ENCODE measurements at places on chromosomes 12 and 14.
A peak's percentile ranks its signal among the peaks of the same experiment; 100 is the strongest.

- DNase-seq, result no peak
Measured at GRCh38 chr14:65791191-65791981, 378.9 kb downstream of the FUT8 start.

- DNase-seq, result no peak
Measured at GRCh38 chr12:47828976-47829482, 9.3 kb upstream of the HDAC7 start.

- DNase-seq, result no peak
Measured at GRCh38 chr14:103480595-103480994, 42.0 kb downstream of the CKB start.

DNA sequence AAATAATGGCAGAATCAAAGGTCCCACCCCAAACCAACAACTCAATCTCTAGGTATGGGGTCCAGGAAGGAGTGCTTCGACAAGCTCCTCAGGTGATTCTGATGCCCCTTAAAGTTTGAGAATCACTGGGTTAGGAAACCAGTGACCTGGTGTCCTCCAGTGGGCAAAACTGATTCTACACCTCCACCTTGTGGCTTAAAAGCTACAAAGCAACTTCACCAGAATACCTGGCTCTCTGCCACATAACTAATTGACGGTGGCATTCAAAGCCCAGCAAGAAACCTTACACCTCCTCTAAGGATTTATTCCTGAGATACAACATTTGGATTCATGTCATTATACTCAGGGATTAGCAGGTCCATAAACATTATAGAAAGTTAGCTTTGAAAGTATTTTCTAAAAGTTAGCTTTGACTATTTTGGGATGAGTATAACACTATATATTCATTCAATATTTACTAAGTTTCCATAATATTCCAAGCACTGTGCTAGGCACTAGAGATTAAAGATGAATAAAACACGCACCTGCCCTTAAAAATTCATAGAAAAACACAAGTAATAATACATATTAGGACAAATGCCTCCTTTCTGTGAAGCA, 45.4 kb downstream of the DCAF5 start:
- no peak for DNase-seq

DNA sequence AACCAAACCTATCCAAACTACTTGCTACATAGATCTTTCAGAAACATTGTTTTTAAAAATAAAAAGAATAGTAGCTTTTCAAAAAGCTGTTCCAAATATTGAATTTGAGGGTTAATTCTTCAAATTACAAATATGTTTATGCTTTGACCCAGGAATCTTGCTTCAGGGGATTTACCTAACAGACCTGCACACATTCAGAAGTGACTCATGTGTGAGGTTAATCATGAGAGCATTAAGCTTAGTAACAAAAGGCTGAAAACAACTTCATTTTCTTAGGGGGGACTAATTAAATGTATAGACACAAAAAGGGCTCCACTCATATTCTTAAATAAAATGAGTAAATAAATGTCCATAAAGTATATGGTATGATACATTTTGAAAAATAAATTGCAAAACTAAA, 672.4 kb upstream of the FLRT2 start:
- no peak for DNase-seq

GRCh38 chr12:106254724-106255123, 6.9 kb upstream of the CKAP4 start:
- no peak for DNase-seq

DNA sequence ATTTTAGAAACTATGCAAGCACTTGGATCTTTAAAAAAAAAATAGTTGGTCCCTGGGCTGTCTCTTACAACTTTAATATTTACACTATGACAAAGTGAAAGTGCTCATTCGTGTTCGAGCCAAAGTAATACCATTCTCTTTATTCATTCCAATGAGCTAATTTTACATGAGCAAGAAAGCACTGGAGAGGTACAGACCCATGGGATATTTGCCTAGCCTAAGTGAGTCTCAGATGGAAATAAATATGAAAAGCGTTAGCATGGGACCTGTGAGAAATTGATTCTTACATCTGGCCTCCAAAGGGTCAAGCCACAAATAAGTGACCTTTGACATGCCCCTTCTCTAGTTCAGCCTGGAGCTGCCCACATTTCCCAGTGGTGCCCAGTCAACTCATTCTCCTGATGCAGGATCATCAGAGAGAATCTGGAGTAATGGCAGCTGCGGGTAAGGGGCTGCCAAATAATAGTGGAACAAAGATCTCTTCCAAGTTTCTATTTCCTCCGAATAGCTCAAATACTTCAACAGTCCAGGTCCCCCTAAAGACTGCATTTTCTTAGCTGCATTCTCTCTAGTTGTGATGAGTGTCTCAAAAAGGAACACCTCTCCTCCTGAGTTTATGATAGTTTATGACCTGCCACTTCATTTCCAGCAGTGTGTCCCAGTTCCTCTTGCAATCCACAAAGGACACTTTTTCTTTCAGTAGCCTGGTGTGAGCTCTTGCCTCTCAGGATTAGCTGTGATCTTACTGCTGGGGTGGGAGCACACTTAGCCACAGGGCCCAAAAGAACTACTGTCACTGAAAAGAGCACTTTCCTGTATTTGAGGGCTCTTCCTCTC, 208.2 kb downstream of the DAD1 start:
- no peak for DNase-seq

- DNase-seq, result no peak
Measured at GRCh38 chr14:53153702-53154112, 584 bp upstream of the DDHD1 start.

DNA sequence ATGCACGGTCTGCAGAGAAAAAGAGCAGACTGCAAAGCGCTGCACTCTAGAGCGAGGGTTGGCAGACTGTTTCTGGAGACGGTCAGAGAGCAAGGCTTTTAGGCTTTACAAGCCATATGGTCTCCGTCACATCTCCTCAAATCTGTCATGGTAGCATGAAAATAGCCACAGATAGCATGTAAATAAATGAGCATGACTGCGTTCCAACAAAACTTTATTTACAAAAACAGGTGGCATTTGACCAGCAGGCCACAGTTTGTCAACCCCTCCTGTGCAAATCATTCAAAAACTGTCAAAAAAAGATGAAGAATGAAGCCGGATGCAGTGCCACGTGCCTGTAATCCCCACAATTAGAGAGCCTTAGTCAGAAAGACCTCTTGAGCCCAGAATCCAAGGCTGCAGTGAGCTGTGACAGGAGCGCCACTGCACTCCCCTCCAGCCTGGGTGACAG, 18.9 kb downstream of the SYNE3 start:
- no peak for DNase-seq

DNA sequence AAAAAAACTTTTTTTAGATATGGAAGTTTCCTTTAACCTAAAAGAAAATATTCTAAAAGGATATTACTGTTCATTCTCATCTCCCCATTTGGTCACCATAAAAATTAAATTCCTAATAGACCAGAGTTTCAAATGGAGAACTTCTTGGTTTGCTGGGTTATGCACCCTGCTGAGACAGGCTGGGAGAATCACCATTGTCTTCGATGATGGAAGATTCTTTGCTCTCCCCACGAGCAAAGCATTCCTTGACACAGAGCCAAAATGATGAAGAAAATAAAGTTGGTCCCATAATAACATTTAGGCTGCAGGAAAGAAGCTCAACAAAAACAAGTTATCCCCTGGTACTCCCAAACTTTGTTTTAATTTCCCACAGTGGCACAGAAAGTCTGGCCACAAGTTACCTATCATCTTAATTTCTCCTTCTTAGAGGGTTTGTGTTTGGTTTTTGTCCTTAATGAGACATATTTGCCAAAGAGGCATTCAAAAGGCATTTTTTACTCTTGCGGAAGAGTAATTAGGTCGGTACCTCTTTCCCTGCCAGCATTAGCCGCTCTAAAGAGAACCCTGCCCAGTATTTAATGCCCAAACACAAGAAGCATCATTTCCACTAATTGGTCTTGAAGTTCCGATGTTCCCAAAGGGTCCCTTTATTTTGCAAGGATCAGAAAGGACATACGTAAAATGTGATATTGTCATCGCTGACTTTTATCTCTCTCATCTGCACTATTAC, 4.8 kb downstream of the DIO2 start:
- no peak for DNase-seq

DNA sequence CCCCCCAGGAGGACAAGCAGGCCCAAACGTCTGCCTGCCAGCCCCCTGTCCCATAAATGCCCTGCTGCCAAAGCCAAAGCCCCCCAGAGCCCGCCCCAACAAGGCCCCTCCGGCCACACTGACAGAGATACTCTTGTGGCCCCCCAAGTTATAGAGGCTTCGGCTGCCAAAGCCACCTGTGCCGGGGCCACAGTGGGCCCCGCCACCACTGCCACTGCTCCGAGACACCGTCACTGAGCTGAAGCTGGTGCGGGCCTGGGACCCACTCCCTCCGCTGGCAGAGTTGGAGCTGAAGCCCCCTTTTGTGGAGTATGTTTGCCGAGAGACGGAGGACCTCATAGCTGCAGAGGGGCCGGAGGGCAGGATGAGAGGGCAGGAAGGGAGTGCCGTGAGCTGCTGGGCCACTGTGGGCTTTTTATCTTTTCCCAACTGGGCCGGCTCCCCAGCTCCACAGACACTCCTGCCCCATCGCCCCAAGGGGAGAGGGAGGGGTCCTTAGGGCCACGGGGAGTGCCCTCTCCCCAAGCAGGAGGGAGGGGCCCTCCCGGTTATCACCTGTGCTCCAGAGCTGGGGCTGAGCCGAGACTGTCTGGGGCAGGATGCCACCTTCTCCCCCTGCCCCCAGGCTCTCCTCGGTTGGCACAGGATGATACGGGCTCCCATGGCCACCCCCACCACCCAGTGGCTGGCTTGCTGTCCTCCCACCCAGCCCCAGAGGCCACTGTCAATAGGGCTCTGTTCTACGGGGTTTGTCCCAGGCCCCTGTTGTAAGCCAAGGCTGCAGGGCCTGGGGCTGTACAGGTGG, at the start of gene KRT79:
KRT79 (minus strand) TSS at position 390 of the 805 bp plus-strand sequence; CDS start at position 339, 51 bp downstream.
- no peak for DNase-seq

- DNase-seq, result no peak
Measured at GRCh38 chr14:65853407-65853955, 441.0 kb downstream of the FUT8 start.

DNA sequence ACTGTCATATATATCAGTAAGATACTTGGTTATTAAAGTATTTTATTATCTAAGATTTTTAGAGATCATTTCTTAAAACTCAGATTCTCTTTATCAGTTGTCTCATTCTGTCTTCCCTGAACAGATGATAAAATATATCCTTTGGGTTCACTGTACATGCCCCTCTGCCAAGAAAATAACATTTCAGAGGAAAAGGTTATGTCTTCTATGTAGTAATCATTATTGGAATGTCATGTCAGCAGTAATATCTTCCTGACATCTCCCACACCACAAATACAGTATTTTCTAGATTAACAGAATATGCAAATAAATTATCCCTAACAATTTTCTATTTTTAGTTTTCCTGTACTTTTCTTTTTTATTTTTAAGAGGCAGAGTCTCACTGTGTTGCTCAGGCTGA, 26.0 kb downstream of the BTBD7 start:
- no peak for DNase-seq

GRCh38 chr14:100662879-100663760, 63.6 kb upstream of the DLK1 start:
- DNase-seq, result peak; percentile 17

Data from stimulated activated CD8-positive, alpha-beta memory T cell treated with anti-CD3 and anti-CD28 coated beads, Interleukin-4, amount 100 ng/mL, for 4 hours (primary cell).